Thoracic aorta (tissue), 2 donors: ENCODE measurements at places on chromosomes 6 and 20.

GRCh38 chr20:12891643-12892042 lies 117.1 kb upstream of the SPTLC3 start:
- no peak for DNase-seq
- no peak overlapping the region for H3K4me3 ChIP-seq
- no peak overlapping the region for H3K27ac ChIP-seq
- peaks cover 20% of the 10 kb centered on the region for H3K4me1 ChIP-seq
- H3K36me3 ChIP-seq: no peaks in the 10 kb centered on the region

DNA sequence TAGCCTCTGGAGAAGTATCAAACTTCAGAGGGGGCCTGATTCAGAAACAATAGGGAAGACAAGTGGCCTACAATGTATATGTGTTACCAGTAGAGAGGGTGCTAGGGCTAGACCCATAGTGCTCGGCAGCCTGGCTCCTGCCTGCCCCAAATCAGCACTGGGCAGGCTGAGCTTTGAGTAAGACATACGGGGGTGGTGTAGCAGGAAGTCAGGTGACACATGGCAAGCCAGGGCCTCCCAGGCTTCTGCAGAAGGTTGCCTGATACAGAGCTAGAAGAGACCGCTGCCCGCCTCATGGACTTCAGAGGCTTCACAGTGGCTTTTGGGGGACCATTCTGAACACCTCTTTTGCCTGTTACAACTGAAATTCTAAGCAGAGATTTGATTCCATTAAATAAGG lies 43.4 kb downstream of the RALY start:
- no peak for DNase-seq
- peaks cover 28% of the 10 kb centered on the region for H3K4me1 ChIP-seq
- H3K4me3 ChIP-seq: no peak overlapping the region
- peaks cover 15% of the 10 kb centered on the region for H3K36me3 ChIP-seq
- H3K27me3 ChIP-seq: no peaks in the 10 kb centered on the region
- no peak overlapping the region for H3K27ac ChIP-seq

DNA sequence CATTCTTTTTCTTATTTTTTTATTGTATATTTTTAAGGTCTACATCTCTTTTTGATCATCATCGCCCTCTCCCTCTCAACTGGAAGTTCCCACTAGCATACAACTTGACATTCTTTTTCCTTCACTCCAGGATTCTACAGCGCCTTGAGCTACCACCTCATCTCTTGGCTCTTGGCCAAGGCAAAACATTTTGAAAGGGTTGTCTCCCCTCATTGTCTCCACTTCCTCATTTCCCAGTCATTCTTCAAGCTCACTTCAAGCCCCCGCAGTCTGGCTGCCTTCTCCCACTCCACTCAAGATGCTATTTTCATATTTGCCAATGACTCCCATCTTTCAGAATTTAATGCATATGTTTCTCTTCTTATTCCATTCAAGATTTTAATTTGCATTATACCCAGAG lies 63.0 kb downstream of the OPN5 start:
- no peaks in the 10 kb centered on the region for H3K4me1 ChIP-seq
- DNase-seq: no peak
- H3K36me3 ChIP-seq: no peaks in the 10 kb centered on the region
- no peaks in the 10 kb centered on the region for H3K27me3 ChIP-seq
- H3K4me3 ChIP-seq: no peak overlapping the region
- no peak overlapping the region for H3K27ac ChIP-seq

GRCh38 chr6:82843291-82843885 lies 222.3 kb downstream of the UBE3D start:
- H3K4me3 ChIP-seq: no peak overlapping the region
- no peak overlapping the region for H3K27ac ChIP-seq
- no peaks in the 10 kb centered on the region for H3K4me1 ChIP-seq
- H3K36me3 ChIP-seq: no peaks in the 10 kb centered on the region

- no peaks in the 10 kb centered on the region for H3K36me3 ChIP-seq
- no peaks in the 10 kb centered on the region for H3K27me3 ChIP-seq
- H3K4me1 ChIP-seq: peaks cover 20% of the 10 kb centered on the region
- H3K4me3 ChIP-seq: no peak overlapping the region
- H3K27ac ChIP-seq: no peak overlapping the region
- DNase-seq: no peak
Measured at GRCh38 chr6:169487579-169488436, 214.0 kb downstream of the WDR27 start.

GRCh38 chr20:43188861-43189553 lies 699 bp downstream of the PTPRT start:
- no peak for DNase-seq
- H3K4me3 ChIP-seq: peak overlapping the region; percentile 62
- H3K27ac ChIP-seq: no peak overlapping the region
- peaks cover 5% of the 10 kb centered on the region for H3K27me3 ChIP-seq

DNA sequence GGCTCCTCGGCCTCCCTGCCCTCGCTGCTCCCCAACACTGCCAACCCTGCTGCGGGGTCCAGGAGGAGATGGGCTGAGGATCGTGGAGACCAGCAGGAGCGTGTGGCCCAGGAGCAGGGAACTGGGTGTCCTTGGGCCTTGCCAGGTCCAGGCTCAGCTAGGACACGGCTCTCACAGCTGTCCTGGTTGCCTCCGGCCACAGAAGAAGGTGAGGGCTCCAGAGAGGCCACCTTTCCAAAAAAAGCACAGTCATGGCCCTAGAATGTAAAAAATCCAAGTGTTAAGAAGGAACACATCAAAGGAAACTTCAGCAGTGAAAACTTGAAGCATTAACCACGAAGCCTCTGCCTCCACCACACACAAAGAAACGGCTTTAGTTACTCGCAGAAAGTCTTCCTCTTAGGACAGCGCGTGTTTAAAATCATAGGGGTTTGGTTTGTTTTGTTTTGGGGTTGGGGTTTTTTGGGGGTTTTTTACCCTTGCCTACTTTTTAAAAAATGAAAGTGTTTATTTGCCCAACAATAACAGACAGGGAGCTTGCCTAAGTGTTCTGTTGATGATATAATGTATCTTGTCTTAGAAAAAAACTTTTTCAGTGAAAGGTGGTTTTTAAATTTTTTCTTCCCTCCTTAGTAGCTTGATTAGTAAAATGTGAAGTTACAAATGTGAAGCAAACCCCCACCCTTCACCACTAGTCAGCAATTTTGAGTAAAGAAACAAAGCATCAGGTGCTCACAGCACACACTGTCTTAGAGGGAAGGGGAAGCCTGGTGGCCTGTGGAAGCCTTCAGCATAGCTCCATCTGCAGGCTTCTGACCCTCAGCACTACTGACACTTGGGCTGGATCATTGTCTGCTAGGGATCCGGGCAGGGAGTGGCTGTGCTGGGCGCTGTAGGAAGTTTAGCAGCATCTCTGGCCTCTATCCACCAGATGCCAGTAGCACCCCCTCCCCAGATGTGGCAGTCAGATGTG lies 60.0 kb downstream of the PTPN1 start:
- H3K4me1 ChIP-seq: peaks cover 45% of the 10 kb centered on the region
- no peak overlapping the region for H3K27ac ChIP-seq
- H3K36me3 ChIP-seq: peaks cover 25% of the 10 kb centered on the region
- H3K27me3 ChIP-seq: no peaks in the 10 kb centered on the region
- H3K4me3 ChIP-seq: no peak overlapping the region

GRCh38 chr6:37667050-37667814 lies 30.5 kb downstream of the MDGA1 start:
- H3K4me3 ChIP-seq: no peak overlapping the region
- no peaks in the 10 kb centered on the region for H3K4me1 ChIP-seq
- no peaks in the 10 kb centered on the region for H3K36me3 ChIP-seq
- no peak for DNase-seq
- H3K27ac ChIP-seq: no peak overlapping the region

DNA sequence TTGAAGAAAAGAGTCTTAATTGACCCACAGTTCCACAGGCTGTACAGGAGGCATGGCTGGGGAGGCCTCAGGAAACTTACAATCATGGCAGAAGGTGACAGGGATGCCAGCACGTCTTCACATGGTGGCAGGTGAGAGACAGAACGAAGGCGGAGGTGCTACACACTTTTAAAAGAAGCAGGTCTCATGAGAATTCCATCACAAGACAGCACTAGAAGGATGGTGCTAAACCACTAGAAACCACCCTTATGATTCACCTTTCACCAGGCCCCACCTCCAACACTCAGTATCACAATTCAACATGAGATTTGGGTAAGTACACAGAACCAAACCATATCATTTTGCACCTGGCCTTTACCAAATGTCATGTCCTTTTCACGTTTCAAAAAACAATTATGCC lies 20.9 kb downstream of the TAGAP start:
- H3K27me3 ChIP-seq: no peaks in the 10 kb centered on the region
- no peak for DNase-seq
- no peaks in the 10 kb centered on the region for H3K36me3 ChIP-seq

GRCh38 chr20:21513881-21514540 lies at the start of gene NKX2-2:
TSS of gene NKX2-2 (minus strand) at chr20:21514064. CDS start at chr20:21513669, 395 bp downstream.
- no peaks in the 10 kb centered on the region for H3K36me3 ChIP-seq
- H3K4me1 ChIP-seq: peaks cover 28% of the 10 kb centered on the region
- peak within 1 kb of the TSS; percentile 67 for H3K4me3 ChIP-seq
- no peak within 1 kb of the TSS for H3K27ac ChIP-seq
- DNase-seq: no peak
- peaks cover 5% of the 10 kb centered on the region for H3K27me3 ChIP-seq

DNA sequence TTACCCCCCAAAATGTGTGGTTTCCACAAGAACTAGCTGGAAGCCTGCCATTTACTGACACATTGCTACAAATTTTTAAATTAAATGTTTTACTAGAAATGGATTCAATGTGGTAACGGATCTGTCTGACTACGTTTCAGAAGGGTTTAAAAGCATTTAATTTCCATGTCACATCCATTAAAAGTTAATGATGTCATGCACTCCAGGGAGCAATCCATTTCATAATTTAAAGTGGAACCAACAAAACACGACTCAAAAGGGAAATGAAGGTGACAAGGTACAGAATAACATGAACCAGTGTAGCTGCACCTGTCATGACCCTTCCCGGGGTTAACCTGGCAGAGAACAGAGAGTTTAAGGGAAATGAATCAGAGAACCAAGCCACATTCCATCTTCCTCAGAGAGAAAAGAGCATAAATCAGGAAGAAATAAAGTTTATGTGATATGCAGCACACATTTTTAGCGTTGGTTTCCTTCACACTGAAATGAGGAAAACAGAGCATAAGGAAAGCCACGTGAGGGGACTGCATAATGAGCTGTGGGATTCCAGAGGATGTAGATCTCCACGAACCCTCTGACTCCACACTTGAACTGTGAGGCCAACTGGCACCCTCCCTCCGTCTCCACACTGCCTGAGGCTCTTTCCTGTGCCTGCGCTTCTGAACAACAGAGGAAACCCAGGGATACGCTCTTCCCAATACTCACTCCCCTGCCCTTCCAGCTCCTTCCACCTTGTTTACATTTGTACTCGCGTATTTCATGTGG lies 170.3 kb upstream of the AHI1 start:
- H3K4me1 ChIP-seq: no peaks in the 10 kb centered on the region
- H3K36me3 ChIP-seq: no peaks in the 10 kb centered on the region
- DNase-seq: no peak
- no peak overlapping the region for H3K4me3 ChIP-seq

GRCh38 chr20:13455713-13456112 lies 183.0 kb downstream of the TASP1 start:
- no peak for DNase-seq
- H3K36me3 ChIP-seq: no peaks in the 10 kb centered on the region
- no peak overlapping the region for H3K27ac ChIP-seq
- H3K27me3 ChIP-seq: no peaks in the 10 kb centered on the region
- H3K4me3 ChIP-seq: no peak overlapping the region

DNA sequence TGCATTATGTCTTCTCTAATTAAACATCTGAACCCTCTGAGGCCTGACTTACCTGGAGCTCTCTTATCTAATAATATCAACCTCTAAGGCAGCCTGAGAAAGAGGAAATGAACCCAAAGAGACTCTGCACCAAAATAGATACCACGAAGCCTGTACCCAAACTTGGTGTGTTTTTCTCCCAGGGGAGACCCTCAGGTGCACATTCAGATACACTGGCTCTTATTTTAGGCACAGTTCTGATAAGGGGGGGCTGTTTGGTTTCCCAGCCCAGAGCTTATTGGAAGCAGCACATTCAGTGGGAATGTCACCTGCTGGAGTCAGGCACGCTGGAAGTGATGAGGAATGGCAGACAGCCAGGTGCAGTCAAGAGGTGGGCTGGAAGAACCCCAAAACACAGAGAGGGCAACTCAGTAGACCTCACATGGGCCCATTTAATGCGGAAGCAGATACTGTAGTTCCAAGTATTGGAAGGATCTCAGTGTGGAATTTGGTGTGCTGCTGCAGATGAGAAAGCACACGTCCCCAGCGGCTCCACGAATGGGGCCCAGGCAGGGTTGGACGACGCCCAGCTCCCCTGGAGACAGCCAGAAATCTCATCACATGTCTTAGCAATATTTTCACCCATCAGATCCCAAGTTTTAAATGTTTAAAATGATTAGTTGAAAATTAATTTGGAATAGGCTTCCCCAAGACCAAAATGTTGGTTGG lies 9.7 kb upstream of the CCR6 start:
- H3K36me3 ChIP-seq: no peaks in the 10 kb centered on the region
- DNase-seq: no peak
- H3K27me3 ChIP-seq: no peaks in the 10 kb centered on the region
- H3K27ac ChIP-seq: no peak overlapping the region
- H3K4me1 ChIP-seq: no peaks in the 10 kb centered on the region

DNA sequence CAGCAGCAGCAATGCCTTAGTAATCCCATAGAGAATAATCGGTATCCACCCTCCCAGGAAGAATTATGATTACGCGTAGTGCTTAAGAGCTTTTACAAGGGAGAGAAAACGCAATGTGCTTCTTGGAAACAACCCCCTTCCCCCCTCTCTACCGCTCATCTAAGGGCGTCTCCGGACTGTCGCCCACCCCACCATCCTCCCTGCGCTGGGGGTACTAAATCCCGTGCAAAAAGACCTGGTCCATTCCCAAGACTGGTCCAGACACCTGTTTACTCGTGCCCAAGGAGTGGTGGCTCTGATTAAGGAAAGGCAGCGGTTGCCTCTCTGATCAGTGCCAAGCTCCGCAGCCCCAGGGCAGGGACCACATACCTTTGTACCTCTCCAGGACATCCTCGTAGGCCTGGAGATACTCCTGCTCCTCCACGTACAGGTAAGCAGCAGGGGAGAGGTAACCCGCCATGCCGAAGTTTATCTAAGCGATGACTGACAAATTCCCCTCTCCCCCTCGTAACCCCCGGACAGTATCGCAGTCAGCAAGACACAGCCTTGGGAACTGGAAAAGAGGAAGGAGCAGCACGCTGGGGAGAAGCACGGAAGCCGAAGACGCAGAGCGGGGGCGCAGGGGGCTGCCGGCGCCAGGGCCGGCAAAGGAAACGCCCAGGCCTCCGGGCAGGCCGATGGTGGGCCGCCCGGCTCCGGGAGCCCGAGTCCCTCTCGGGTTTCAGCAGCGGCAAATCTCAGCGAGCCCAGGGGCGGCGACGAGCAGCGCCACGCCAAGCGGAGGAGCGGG lies 112.0 kb upstream of the BEND6 start:
- H3K4me1 ChIP-seq: peaks cover 23% of the 10 kb centered on the region
- peak overlapping the region; percentile 91 for H3K4me3 ChIP-seq
- peak overlapping the region; percentile 71 for H3K27ac ChIP-seq
- no peaks in the 10 kb centered on the region for H3K27me3 ChIP-seq

DNA sequence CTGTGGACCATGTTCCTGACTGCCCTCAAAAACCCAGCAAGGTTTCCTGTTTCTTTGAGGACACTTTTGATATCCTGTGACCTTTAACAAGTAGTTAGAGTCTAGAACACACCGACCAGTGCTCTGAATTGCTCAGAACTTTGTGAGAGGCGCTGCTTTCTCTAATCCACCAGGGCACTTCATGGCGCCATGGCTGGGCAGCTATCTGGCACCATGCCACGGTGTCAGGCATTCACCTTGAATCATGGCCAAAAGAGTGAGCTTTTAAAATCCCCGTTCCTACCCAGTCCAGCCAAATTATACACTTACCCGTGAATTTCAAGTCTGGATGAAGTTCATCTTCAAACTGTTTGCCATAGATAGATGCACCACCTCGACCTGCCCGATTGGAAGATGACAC lies 17.0 kb upstream of the CPNE5 start:
- no peak overlapping the region for H3K27ac ChIP-seq
- no peak for DNase-seq
- no peak overlapping the region for H3K4me3 ChIP-seq
- H3K4me1 ChIP-seq: peaks cover 8% of the 10 kb centered on the region
